ENCODE measurements at places on chromosomes 7 and 10. TPM values are rescaled to one million over a fixed set of nuclear protein-coding genes. Genes with fewer than 3 reads are reported as not detected.

GNG11 gene
- 29.6 TPM for total RNA-seq

KCNIP2 gene
- total RNA-seq: 29.2 TPM

CDC14C gene
- total RNA-seq: not detected

SPAM1 gene
- total RNA-seq: not detected

SLIT1 gene
- 0.08 TPM for total RNA-seq

MSMB gene
- not detected for total RNA-seq

NUTM2B gene
- 0.52 TPM for total RNA-seq

ATRNL1 gene
- 2.9 TPM for total RNA-seq

DNA sequence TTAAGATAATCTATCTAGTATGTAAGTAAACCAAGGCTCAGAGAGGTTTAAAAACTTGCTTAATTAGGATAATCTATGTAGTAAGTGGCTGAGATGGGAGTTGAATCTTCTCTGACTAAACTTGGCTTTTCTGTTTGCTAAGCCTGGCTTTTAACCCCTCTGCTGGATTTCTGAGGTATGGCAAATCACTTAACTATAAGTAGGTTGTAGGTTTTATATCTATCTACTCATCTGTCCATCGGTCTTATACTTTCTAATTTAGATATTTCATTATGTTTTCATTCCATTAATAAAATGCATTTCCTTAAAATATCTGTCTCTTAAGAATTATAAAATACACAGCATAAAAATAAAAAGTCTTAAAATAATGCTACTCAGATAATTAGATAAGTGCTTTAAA is 59.4 kb downstream of the ST7 start:
- no peak overlapping the region for H3K27ac ChIP-seq
- DNase-seq: no peak
- H3K4me1 ChIP-seq: peaks cover 73% of the 10 kb centered on the region
- H3K27me3 ChIP-seq: no peaks in the 10 kb centered on the region
- no peaks in the 10 kb centered on the region for H3K36me3 ChIP-seq

GRCh38 chr10:133231946-133232574 is 2.0 kb downstream of the UTF1 start:
- H3K4me1 ChIP-seq: peaks cover 24% of the 10 kb centered on the region
- H3K36me3 ChIP-seq: no peaks in the 10 kb centered on the region
- no peak overlapping the region for H3K4me3 ChIP-seq
- H3K27ac ChIP-seq: no peak overlapping the region
- peaks cover 99% of the 10 kb centered on the region for H3K27me3 ChIP-seq

DNA sequence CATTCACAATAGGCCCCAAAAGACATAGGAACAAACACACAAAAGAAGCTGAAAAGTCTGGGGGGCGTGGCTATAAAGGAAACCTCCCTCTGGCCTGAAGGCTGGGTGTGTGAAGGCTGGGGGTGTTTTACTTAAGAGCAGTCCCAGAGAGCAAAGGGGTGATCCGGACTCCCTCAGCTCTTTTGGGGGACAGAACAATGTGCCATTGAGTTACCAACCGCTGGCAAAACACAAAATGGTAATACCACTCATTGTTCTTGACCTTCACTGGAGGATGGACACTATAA is 189.0 kb downstream of the COBL start:
- DNase-seq: no peak
- peaks cover 45% of the 10 kb centered on the region for H3K4me1 ChIP-seq

- H3K27me3 ChIP-seq: no peaks in the 10 kb centered on the region
- no peak for DNase-seq
- H3K36me3 ChIP-seq: no peaks in the 10 kb centered on the region
- no peak overlapping the region for H3K4me3 ChIP-seq
- no peak overlapping the region for H3K27ac ChIP-seq
Measured at GRCh38 chr7:20454202-20454601, 123.5 kb downstream of the ITGB8 start.

DNA sequence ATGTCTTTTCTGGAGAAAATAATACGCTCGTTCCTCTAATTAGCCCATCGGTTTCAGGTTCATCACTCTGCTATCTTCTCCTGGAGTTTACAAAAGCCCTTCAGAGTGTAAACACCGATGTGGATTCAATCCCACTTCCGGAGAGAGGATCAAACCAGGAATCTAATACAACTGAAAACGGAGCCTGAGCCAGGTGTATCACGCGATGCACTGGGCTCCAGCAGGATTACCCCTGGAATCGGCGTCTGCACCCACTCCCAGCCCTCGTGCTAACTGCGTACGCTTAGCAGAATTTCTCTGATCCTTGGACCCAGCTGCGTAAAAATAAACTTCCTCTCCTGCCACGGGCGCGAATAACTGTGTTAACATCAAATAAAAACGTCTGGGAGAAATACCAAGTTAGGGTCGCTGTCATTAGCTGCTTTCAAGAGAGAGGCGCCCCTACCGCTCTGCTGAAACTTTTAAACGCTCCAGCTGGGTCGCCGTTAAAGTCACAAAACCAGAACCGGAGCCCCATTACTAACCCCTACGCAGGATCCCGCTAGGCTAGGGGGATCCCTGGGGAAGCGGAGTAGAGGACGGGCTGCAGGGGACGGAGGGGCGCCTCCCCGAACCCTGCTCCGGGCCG is 502 bp downstream of the ZNF3 start:
- H3K4me1 ChIP-seq: peaks cover 48% of the 10 kb centered on the region
- H3K27me3 ChIP-seq: no peaks in the 10 kb centered on the region
- peak overlapping the region; percentile 77 for H3K4me3 ChIP-seq
- H3K36me3 ChIP-seq: peaks cover 32% of the 10 kb centered on the region
- peak overlapping the region; percentile 87 for H3K27ac ChIP-seq

GRCh38 chr10:11758527-11759236 is 16.5 kb downstream of the ECHDC3 start:
- peaks cover 31% of the 10 kb centered on the region for H3K36me3 ChIP-seq
- H3K27ac ChIP-seq: peak overlapping the region; percentile 78
- H3K27me3 ChIP-seq: no peaks in the 10 kb centered on the region

GRCh38 chr7:55192723-55193122 is 172.4 kb upstream of the LANCL2 start:
- H3K4me3 ChIP-seq: no peak overlapping the region
- peak overlapping the region; percentile 31 for H3K27ac ChIP-seq
- no peaks in the 10 kb centered on the region for H3K27me3 ChIP-seq
- no peak for DNase-seq

- H3K27me3 ChIP-seq: no peaks in the 10 kb centered on the region
- peaks cover 8% of the 10 kb centered on the region for H3K36me3 ChIP-seq
- peak; percentile 91 for DNase-seq
- peaks cover 42% of the 10 kb centered on the region for H3K4me1 ChIP-seq
- peak overlapping the region; percentile 76 for H3K27ac ChIP-seq
Measured at GRCh38 chr10:24415455-24416125, 206.7 kb downstream of the KIAA1217 start.

DNA sequence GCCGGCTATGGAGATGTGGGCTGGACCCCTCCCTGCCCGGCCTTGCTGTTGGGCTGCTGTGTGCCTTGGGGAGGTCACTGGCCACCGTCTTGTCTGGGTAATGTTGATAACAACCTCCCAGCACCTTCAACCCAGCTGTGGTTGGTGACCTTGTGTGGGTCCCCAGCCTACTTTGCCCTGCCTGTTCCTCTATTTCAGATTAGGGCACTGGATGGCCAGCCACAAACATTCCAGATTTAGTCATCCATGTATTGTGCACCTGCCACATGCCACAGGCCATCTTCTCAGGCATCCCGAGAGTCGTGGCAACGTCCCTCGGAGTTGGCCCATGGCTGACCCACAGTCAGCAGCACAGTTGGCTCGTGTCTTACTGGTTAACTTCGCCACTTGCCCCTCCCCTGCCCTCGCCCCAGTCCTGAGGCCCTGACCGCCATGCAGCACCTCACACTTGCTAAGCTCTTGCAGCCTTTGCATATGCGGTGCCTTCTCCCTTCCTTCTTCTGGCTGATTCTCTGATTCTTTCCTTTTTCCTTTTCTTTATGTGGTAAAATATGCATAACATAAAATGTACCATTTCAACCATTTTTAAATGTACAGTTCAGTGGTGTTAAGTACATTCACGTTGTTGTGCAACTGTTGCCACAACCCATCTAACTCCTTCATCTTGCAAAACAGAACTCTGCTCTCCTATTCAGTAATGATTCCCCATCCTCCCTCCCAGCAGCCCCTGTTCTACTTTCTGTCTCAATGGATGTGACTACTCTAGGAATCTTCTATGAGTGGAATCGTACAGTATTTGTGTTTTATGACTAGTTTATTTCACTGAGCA is 60.6 kb downstream of the PRF1 start:
- H3K4me1 ChIP-seq: peaks cover 4% of the 10 kb centered on the region
- DNase-seq: no peak
- H3K4me3 ChIP-seq: no peak overlapping the region
- peaks cover 26% of the 10 kb centered on the region for H3K36me3 ChIP-seq

- peaks cover 23% of the 10 kb centered on the region for H3K36me3 ChIP-seq
- peaks cover 25% of the 10 kb centered on the region for H3K4me1 ChIP-seq
- no peak for DNase-seq
- H3K4me3 ChIP-seq: peak overlapping the region; percentile 81
- H3K27me3 ChIP-seq: no peaks in the 10 kb centered on the region
Measured at GRCh38 chr10:98446151-98446660, 529 bp downstream of the HPS1 start.

- H3K27ac ChIP-seq: no peak overlapping the region
- peaks cover 4% of the 10 kb centered on the region for H3K27me3 ChIP-seq
- no peaks in the 10 kb centered on the region for H3K4me1 ChIP-seq
- no peak for DNase-seq
- no peak overlapping the region for H3K4me3 ChIP-seq
Measured at GRCh38 chr10:78520737-78521430, 487.2 kb downstream of the RPS24 start.

GRCh38 chr10:31456468-31456867 is 137.5 kb downstream of the ZEB1 start:
- peaks cover 6% of the 10 kb centered on the region for H3K36me3 ChIP-seq
- DNase-seq: no peak
- peaks cover 42% of the 10 kb centered on the region for H3K4me1 ChIP-seq
- H3K27me3 ChIP-seq: no peaks in the 10 kb centered on the region
- H3K27ac ChIP-seq: no peak overlapping the region

DNA sequence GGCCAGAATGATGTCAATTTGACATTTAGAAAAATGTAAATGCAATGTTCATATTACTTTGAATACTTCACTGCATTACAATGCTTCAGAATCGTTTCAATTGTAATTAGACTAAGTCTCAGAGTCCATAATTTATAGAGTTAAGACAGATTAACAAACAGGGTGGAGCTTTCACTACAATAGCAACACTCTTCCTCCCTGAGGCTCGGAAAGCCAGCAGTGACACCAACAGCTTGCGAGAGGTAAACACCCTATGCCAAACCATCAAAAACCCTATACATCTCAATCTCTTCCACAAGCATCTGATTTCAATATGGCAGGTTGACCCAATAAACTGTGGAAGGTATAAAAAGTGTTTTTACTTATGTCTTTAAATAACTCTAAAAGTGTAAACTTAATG is 72.2 kb downstream of the DOCK4 start:
- no peaks in the 10 kb centered on the region for H3K36me3 ChIP-seq
- no peak overlapping the region for H3K4me3 ChIP-seq
- H3K27me3 ChIP-seq: no peaks in the 10 kb centered on the region

- no peak overlapping the region for H3K27ac ChIP-seq
- peaks cover 27% of the 10 kb centered on the region for H3K4me1 ChIP-seq
- no peak for DNase-seq
- no peak overlapping the region for H3K4me3 ChIP-seq
- no peaks in the 10 kb centered on the region for H3K36me3 ChIP-seq
- peaks cover 62% of the 10 kb centered on the region for H3K27me3 ChIP-seq
Measured at GRCh38 chr7:100166317-100166940, 2.0 kb downstream of the GAL3ST4 start.

- H3K4me1 ChIP-seq: peaks cover 7% of the 10 kb centered on the region
- no peak overlapping the region for H3K27ac ChIP-seq
- no peak for DNase-seq
- no peaks in the 10 kb centered on the region for H3K36me3 ChIP-seq
- peaks cover 7% of the 10 kb centered on the region for H3K27me3 ChIP-seq
Measured at GRCh38 chr7:150432915-150433892, 17.2 kb upstream of the GIMAP8 start.

- H3K27me3 ChIP-seq: peaks cover 67% of the 10 kb centered on the region
- no peak overlapping the region for H3K4me3 ChIP-seq
- H3K4me1 ChIP-seq: no peaks in the 10 kb centered on the region
- H3K27ac ChIP-seq: no peak overlapping the region
Measured at GRCh38 chr10:131750973-131751826, 149.6 kb upstream of the PPP2R2D start.

DNA sequence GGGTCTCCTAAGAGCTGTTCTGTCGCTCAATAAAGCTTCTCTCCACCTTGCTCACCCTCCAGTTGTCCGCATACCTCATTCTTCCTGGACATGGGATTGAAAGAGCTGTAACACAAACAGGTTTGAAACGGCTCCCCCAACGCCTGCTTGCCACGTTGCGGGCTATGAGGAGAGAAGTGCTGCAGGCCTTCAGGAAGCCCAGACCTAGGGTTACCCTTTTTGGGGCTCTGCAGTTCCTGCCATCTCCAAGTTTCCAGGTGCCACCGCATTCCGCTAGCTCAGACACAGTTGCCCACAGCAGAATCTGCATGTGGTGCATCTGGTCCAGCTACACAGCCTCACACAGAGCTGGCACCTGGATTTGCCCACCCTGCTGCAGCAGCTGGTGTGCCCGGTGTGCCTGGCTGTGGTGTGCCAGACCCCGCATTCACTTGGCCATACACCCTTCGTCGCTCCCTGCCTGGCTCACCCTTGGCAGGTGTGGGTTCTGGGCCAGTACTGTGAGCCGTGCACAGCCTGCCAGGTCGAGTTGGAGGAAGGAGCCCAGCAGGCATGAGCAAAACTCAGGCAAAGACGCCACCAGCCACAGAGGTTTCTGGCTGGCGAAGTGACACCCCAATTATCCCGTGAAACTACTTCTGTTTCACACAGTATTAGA is 253.2 kb upstream of the SEMA3A start:
- H3K36me3 ChIP-seq: no peaks in the 10 kb centered on the region
- no peak for DNase-seq
- H3K27ac ChIP-seq: no peak overlapping the region
- H3K4me3 ChIP-seq: no peak overlapping the region
- H3K27me3 ChIP-seq: no peaks in the 10 kb centered on the region
- no peaks in the 10 kb centered on the region for H3K4me1 ChIP-seq

DNA sequence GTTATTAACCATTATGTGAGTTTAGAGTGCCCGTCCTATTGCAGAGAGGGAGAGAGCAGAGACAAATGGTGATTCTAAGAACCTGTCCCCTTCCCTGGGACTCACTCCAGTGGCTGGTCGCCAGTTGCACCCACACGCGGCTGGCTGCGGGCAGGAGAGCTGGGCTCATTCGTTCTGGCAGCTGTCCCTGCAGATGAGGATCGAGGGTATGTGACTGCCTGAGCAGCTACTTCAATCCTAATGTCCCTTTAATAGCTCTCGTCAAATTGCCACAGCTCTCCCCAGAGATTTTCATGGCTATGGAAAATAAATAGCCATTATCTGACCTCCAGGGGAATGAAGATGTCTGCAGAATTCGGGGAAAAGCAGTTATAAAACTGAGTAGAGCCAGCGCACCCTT is 41.6 kb downstream of the RBM28 start:
- peak; percentile 35 for DNase-seq
- H3K4me1 ChIP-seq: peaks cover 12% of the 10 kb centered on the region
- no peaks in the 10 kb centered on the region for H3K27me3 ChIP-seq
- H3K27ac ChIP-seq: no peak overlapping the region
- peaks cover 40% of the 10 kb centered on the region for H3K36me3 ChIP-seq
- H3K4me3 ChIP-seq: no peak overlapping the region

- H3K36me3 ChIP-seq: no peaks in the 10 kb centered on the region
- no peak overlapping the region for H3K27ac ChIP-seq
- no peaks in the 10 kb centered on the region for H3K4me1 ChIP-seq
- no peak overlapping the region for H3K4me3 ChIP-seq
- no peak for DNase-seq
Measured at GRCh38 chr10:124849111-124849773, 47.6 kb downstream of the ABRAXAS2 start.

GRCh38 chr7:82249979-82250378 is 193.6 kb downstream of the CACNA2D1 start:
- H3K27me3 ChIP-seq: no peaks in the 10 kb centered on the region
- no peaks in the 10 kb centered on the region for H3K36me3 ChIP-seq
- no peak overlapping the region for H3K27ac ChIP-seq
- H3K4me3 ChIP-seq: no peak overlapping the region
